ENCODE measurements at places on chromosomes 5 and 9.

- DNase-seq: no peak
Observed at GRCh38 chr9:70120834-70121510, 77.3 kb downstream of the MAMDC2 start.

DNA sequence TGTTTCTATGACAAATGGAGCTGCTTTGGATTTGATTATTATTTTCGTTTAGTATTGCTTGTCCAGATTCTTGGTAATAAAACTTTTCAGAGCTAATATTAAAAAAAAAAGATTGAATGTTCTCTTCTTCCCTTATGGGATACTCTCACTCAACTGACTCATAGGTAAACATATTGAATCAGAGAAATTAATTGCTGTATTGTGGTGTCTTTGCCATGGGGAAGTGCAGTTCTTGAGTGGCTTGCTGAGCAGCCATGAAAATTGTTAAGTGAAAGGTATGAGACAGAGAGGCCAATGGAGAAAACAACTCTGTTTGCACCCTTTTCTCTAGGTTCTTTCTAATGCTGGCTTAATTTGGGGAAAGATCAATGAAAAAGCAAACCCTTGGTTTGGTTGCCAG is 149.9 kb upstream of the HMHB1 start:
- no peak for DNase-seq

DNA sequence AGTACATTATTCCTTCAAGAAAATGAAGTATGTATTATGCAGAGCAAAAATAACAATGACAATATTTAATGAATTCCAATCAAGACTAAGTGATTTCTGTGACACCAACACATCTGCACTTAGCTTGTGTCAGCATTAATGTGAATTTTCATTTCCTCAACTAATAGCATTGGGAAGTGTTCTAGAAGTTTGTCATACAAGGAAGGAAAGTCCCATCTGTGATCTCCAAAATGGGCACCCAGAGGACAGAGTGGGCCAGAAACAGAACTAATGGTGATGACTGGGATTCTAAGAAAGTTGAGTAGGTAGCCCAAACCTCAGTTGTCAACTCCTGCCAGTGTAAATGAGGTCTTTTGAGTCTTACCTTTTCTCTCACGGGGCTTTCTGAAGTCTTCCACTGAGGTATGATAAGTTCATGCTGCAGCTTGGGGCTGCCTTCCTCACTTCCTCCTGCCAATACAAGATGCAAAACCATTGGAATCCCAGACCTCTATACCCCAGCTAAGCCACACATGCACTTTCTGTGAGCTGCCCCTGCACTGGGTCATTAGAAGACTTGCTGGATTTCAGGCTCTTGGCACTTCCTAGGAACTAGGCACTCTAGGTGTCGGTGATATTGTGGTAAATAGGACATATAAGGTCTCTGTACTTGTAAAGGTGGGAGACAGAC is 4.9 kb downstream of the ADAM19 start:
- no peak for DNase-seq

DNA sequence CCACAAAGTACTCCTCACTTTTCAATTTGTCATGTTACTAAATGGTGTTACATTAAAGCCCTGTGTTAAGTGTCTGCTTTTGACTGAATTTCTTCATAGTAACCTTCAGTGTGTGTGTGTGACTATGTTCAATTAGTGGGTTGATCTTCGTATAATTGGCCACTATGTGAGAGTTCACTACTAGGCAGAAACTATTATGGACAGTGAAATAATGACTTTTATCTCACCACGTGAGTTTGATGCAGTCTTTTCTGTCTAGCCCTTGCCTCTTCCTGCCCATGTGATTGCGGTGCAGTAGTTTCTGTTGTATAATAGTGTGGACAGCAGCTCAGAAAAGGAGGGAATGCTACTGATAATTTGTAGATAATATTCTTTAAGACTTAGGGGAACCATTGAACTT is 1.8 kb upstream of the MAML1 start:
- no peak for DNase-seq

DNA sequence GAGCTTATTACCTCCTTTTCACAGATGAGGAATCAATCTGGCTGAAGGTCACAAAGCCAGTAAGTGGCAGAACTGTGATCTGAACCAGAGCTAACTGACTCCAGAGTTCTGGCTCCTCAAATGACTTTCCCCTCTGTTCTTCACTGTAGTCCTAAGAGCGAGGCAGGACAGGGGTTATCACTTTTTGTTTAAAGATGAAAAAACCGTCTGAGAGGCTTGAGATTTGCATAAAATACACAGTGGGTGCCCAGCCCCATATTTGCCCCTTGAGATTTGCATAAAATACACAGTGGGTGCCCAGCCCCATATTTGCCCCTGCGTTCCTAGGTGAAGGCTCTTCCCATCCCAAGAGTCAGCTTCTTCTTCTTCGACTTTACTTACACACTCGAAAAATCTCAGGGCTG is 667 bp downstream of the FBXO10 start:
- DNase-seq: no peak

DNA sequence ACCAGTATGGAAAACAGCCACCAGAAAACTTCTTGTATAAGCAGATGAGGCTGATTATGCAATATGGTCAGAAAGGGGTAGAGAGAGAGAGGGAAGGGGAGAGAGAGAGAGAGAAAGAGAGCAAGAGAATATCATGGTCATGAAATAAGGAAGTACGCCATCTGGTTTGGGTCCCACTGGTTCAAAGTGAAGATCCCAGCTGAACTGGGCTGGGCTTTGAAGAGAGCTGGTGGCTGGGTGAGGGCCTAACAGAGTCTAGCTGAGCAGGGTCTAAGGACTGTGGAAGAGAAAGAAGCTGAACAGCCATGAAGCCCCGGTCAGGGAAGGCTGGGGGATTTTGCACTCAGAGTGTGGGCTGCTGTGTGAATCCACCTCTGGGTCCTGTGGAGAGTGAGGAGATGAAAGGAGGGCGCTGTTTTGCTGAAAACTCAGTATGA is 14.6 kb downstream of the TRIM14 start:
- DNase-seq: no peak

DNA sequence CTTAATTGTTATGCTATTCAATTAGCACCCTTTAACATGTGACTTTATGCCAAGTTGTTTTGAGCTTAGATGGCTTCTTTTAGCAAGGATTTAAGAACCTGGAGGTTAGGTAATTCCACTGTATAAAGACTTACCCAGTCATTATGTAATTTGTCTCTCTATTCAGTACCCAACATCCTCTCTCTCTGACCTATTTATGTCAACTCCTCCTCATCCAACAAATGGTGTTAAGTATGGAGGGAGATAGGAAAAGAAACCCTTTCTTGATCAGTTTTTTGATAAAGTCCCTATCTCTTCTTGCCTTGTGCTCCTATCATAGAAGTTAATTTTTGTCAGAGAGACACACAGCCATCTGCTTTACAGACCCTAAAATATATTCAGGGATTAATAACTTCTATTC is 181.2 kb upstream of the GPR151 start:
- no peak for DNase-seq

DNA sequence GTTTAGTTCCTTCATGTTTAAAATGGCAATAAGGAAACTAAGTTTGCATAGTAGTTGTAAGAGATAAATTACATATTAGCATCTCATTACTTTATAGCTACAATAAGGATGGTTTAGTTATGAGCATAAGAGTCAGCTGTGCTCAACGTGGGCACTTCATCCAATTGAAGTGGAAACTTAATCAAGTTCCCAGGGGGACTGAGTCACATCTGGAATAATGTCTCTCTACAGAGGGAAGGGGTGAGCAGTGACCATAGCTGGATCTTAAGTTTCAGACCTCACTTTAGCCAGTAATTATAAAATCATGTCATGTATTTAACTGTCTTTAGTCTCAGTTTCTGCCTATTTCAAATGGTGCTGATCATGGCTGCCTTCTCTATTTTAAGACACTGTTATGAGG is 36.8 kb upstream of the FAM240B start:
- no peak for DNase-seq

GRCh38 chr5:169450464-169450863 is 133.1 kb upstream of the SPDL1 start:
- DNase-seq: no peak

DNA sequence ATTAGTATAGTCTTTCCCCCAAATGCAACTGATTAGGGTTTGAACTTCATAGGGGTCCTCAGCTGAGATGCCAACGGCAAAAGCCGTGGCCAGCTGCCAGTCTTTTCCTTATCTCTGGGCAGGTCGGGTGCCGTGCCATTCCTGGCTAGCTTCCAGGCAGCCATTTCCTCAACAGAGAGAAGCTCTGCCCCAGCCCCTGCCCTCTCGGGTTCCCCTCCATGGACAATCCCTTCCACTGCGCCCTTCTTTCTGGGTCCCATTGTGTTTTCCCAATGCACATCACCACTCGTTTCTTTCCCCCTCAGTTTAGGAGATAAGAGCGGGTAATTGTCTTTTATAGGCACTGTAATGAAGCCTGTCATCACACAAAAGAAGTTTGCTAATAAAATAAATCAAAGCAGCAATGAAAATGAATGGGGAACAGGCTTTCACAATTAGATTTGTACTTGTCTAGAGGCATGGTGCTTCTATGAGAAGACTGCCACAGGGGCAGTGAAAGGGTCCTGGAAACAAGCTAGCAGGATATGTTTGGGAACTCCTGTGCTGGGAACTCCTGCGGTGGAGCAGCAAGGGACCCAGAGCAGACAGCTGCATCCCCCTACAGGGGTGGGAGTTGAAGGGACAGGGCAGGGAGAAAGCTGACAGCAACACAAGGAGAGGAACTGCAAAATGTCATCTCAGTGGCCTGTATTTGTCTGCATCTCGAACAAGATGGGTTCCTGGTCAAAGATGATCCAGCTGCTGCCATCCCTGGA is 48.0 kb upstream of the SAP30L start:
- no peak for DNase-seq

DNA sequence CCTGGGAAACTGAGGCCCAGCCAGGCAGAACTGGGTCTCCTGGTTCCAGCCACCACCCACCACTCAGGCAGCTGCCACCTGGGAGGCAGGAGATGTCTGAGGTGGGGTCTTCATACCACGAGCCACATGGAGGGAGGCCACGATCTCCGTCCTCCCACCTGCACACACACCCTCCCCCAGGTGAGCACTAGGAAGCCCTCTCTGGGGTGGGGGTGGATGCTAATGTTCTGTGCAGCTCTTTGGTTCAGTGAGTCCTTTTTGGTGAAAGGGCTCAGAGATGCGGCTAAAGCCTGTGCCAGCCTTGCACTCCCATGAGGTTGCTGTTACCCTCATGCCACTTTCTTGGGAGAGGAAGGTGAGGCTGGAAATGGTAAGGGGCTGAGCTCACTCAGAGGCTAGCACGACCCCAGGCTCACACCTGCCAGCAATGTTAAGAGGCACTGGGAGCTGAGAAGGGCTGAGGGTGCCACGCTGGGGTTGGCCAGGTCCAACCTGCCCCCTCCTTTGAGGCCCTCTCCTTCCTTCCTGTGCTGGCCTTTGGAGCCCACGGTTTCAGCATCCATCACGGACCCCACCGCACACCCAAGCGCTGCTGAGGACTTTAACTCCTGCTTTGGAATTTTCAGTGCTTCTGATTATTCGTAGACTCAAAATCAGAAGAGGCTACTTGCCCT is 26.6 kb upstream of the OBP2B start:
- DNase-seq: no peak

- DNase-seq: no peak
Observed at GRCh38 chr5:167820101-167820990, 471.1 kb upstream of the WWC1 start.

DNA sequence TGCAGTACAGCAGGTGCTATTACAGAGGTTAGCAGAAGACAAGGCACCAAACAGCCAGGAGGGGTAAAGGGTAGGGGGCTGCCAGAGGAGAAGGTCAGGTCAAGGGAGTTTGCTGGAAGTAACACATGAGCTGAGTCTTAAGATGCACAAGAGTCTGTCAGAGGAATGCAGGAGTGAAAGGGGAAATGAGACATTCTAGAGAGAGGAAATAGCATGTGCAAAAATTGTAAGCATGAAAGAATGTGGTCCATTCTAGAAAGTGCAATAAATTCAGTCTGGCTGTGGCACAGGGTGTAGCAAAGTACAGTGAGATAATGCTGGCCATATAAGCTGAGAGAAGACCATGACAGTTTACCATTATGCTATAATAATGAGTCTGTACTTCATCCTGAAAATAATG is 6.6 kb downstream of the GOLGA1 start:
- no peak for DNase-seq

GRCh38 chr5:38420691-38421390 is 135.6 kb downstream of the LIFR start:
- no peak for DNase-seq

GRCh38 chr9:80082213-80082612 is 510.4 kb downstream of the TLE4 start:
- no peak for DNase-seq

DNA sequence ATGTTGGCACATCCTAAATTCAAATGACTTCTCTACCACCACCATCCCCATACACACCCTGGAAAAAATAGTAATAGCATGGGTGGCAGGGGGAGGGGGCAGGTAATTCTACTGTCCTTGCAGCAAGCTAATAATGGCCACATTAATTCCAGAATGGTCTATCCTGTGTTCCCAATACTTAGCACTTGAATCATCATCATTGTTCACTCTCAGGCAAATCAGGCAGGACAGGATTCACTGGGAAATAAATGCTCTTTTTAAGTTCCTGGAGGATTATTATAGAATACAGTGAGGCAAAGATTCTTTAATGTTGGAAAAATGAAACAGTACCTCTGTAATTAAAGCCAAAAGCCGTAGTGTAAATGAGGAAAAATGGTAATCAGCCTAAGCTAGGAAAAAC is 254.5 kb downstream of the ARRDC3 start:
- DNase-seq: no peak

DNA sequence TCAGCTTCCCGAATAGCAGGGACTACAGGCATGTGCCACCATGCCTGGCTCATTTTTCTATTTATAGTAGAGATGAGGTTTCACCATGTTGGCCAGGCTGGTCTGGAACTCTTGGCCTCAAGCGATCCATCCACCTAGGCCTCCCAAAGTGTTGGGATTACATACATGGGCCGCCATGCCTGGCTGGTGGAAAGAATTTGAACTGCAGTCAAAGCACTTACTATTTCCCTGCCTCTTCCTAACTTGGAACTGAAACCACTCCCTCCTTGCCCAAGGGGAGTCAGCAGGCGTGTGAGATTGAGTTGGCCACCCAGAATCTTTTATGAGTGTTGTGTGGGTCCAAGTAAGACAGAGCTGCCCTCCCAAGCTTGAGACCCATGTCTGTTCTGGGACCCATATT is 86.1 kb upstream of the PTPN3 start:
- DNase-seq: no peak

GRCh38 chr5:126926187-126926586 is 104.2 kb downstream of the MARCHF3 start:
- DNase-seq: no peak

DNA sequence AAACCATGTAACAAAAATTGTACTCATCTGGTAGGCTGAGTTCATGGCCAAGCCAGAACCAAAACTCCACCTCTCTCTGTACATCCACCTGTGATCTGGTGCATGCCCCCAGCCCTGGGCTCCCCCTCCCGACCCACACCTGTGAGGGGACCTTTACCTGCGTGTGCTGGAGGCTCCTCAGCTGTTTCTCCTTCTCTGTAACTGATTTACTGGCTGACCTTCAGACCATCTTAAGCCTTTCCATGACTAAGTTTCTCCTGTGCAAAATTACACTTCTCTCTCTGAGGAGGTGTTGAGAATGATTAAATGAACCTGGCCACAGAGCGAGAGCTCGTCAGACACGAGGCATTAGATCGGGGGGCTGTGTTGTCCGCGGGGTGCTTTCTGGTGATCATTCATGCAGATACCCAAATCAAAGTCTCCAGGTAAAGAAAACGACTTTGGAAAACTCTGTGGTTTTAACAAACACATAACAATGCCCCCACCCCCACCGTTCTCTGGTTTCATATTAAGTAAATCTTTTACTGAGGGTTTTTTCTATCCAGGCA is 136.4 kb downstream of the SEMA5A start:
- DNase-seq: no peak

Measured in activated CD4-positive, CD25-positive, alpha-beta regulatory T cell treated with anti-CD3 and anti-CD28 coated beads, Interleukin-2, amount 50 U/mL, for 72 hours (primary cell).